A673 (cell line): ENCODE measurements at places on chromosomes 13 and 19.
A peak's percentile ranks its signal among the peaks of the same experiment; 100 is the strongest.

DNA sequence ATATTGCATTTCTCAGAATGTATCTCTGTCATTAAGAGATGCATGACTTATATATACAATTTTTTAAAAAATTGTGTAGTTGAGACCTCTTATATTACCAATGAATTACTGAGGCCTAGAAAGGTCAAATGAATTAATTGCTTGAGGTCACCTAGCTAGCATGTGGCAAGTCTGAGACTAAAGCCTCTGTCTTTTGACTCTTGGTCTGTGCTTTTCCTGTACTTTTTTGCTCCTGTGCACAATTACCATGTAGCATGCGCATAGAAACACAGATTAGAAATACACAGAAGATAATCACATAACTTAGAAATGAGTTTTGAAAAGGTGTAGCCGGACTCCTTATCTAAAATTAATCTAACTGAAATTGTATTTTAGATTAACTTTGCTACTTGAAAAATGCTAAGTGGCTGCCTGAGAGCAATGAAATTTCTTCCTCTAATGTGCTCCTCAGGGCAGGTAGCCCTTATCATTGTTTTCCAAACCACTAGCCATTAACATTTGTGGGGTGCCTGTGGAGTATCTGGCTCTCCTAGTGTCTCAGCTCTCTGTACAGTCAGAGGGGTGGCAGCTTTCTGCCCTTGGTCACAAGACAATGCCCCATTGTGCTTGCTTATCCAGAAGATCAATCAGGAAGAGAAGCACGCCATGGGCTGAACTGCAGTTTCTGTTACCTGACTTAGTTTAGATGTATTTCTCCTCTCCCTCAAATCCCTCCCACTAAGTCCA, 119.6 kb downstream of the RFC3 start:
- H3K4me1 ChIP-seq, result no peaks in the 10 kb centered on the region
- H3K4me3 ChIP-seq, result no peak overlapping the region
- no peak for DNase-seq
- no peak overlapping the region for H3K27ac ChIP-seq
- no peaks in the 10 kb centered on the region for H3K36me3 ChIP-seq
- no peaks in the 10 kb centered on the region for H3K27me3 ChIP-seq

GRCh38 chr19:40908976-40909375, 26.9 kb upstream of the CYP2A7 start:
- no peaks in the 10 kb centered on the region for H3K36me3 ChIP-seq
- no peak overlapping the region for H3K4me3 ChIP-seq
- no peaks in the 10 kb centered on the region for H3K4me1 ChIP-seq
- peaks cover 36% of the 10 kb centered on the region for H3K27me3 ChIP-seq
- DNase-seq, result no peak

GRCh38 chr13:20405691-20406090, 120.0 kb downstream of the CRYL1 start:
- DNase-seq, result no peak
- no peaks in the 10 kb centered on the region for H3K27me3 ChIP-seq
- no peaks in the 10 kb centered on the region for H3K36me3 ChIP-seq
- H3K4me1 ChIP-seq, result no peaks in the 10 kb centered on the region

GRCh38 chr19:16258440-16258903, 60.8 kb downstream of the AP1M1 start:
- H3K27me3 ChIP-seq, result no peaks in the 10 kb centered on the region
- no peaks in the 10 kb centered on the region for H3K4me1 ChIP-seq
- H3K36me3 ChIP-seq, result no peaks in the 10 kb centered on the region
- DNase-seq, result no peak
- H3K27ac ChIP-seq, result no peak overlapping the region
- H3K4me3 ChIP-seq, result no peak overlapping the region

DNA sequence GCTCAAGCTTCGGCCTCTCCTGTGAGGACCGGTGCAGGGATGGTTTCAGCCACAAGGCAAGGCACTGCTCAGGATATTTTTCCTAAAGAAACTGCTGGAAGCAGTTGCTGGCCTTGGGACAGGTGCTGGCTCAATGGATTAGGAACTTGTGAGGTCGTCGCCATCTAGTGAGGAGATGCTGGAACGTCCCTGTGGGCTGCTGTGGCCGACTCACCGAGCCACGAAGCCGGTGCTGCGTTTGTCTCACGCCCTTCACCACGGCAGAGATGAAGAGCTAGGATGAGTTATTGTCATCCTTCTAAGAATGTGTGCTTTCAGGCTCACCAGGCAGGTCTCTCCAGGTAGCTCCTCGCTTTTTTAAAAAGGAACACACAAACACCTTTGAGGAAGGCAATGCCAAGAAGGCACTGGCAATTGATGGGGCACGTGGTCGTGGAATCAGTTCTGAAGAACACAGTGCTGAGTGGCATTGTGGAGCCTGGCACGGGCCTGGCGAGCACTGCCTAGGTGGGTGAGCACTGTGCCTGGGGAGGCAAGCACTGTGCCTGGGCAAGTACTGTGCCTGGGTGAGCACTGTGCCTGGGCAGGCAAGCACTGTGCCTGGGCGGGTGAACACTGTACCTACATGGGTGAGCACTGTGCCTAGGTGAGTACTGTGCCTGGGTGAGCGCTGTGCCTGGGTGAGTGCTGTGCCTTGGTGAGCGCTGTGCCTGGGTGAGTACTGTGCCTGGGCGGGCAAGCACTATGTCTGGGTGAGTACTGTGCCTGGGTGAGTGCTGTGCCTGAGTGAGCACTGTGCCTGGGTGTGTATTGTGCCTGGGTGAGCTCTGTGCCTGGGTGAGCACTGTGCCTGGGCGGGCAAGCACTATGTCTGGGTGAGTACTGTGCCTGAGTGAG, 140.4 kb downstream of the TEX29 start:
- H3K27me3 ChIP-seq, result peaks cover 91% of the 10 kb centered on the region
- H3K4me1 ChIP-seq, result no peaks in the 10 kb centered on the region
- peak; percentile 41 for DNase-seq

- no peak overlapping the region for H3K4me3 ChIP-seq
- H3K4me1 ChIP-seq, result peaks cover 67% of the 10 kb centered on the region
- H3K36me3 ChIP-seq, result no peaks in the 10 kb centered on the region
- no peak for DNase-seq
Observed at GRCh38 chr19:38664503-38665211, 17.2 kb downstream of the ACTN4 start.

DNA sequence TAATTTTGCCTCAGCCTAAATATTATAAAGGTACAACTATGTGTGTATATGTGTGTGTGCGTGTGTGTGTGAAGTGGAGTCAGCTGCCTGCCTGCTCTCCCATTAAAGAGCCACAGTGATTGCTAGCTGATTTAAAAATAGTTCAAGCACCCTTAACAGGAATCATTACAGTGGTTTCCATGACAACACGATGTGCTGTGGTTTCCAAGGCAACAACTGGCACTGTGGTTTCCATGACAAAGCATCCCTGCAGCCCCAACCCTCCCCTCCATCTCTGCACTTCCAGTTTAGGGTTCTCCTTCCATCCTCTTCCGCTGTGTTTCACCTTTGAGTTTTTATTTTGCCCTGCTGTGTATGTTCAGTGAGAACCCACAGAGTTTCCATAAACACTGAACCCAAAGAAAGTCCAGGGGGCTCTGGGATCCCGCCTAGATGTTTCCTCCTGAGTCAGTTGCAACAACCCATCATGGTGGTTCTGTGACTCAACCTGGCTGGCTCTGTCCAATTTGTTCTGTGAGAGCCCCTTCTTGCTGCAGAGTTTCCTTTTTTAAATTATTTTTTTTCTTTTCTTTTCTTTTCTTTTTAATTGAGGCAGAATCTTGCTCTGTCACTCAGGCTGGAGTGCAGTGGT, 7.1 kb upstream of the PNMA8A start:
- no peaks in the 10 kb centered on the region for H3K36me3 ChIP-seq
- H3K27me3 ChIP-seq, result no peaks in the 10 kb centered on the region
- peak; percentile 48 for DNase-seq
- no peak overlapping the region for H3K27ac ChIP-seq

DNA sequence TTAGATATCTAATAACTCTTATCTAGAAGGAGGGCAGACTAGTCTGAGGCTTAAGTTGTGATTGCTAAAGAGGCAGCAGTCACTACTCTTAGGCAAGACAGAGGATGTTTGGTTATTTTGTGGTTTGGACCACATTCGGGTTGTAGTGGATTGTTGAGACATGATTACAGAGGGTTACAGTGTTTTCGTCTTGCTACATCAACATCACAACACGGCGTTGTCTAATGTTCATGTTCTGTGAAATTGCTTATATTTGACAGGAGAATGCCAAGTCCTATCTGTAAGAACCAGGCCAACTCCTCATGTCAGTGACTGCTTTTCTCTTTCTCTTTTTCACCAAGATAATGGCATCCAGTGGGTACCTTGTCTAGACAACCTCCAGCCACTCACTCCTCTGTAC, 16.8 kb upstream of the TM9SF2 start:
- H3K27ac ChIP-seq, result no peak overlapping the region
- H3K27me3 ChIP-seq, result no peaks in the 10 kb centered on the region
- H3K36me3 ChIP-seq, result no peaks in the 10 kb centered on the region
- H3K4me3 ChIP-seq, result no peak overlapping the region

DNA sequence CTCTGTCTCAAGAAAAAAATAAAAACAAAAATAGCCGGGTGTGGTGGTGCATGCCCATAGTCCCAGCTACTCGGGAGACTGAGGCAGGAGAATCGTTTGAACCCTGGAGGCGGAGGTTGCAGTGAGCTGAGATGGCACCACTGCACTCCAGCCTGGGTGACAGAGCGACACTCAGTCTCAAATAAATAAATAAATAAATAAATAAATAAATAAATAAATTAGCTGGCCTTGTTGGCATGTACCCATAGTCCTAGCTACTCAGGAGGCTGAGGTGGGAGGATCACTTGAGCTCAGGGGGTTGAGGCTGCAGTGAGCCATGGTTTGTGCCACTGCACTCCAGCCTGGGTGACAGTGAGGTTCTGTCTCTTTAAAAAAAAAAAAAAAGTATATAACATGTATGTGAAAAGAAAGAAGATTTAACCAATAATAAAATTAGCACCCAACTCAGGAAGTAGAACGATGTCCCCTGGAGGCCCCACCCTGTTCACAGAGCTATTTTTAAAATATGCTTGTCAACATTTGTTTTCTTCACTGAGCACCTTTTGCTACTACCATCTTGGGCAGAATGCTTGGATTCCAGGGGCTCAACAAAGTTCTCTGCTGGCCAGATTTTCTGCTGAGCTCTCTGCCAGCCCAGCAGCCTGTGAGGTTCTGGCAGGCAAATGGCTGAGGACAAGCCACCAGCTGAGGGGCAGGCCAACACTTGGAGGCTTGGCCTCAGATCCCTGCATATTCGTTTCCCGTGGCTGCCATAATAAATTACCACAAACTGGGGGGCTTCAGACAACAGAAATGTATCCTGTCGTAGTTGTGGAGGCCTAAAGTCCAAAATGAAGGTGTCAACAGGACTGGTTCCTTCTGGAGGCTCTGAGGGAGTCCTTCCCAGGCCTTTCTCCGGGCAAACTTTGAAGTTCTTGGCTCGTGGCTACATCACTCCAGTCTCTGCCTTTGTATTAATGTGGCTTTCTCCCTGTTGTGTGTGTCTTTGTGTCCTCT, 5.2 kb downstream of the SLC25A42 start:
- no peak for DNase-seq
- no peak overlapping the region for H3K4me3 ChIP-seq
- peak overlapping the region; percentile 8 for H3K27ac ChIP-seq
- H3K36me3 ChIP-seq, result no peaks in the 10 kb centered on the region
- peaks cover 37% of the 10 kb centered on the region for H3K4me1 ChIP-seq

- no peaks in the 10 kb centered on the region for H3K27me3 ChIP-seq
- peaks cover 5% of the 10 kb centered on the region for H3K4me1 ChIP-seq
- no peak for DNase-seq
- H3K4me3 ChIP-seq, result peak overlapping the region; percentile 52
- H3K36me3 ChIP-seq, result no peaks in the 10 kb centered on the region
- H3K27ac ChIP-seq, result no peak overlapping the region
Observed at GRCh38 chr19:29873801-29874575, 62.2 kb downstream of the CCNE1 start.

DNA sequence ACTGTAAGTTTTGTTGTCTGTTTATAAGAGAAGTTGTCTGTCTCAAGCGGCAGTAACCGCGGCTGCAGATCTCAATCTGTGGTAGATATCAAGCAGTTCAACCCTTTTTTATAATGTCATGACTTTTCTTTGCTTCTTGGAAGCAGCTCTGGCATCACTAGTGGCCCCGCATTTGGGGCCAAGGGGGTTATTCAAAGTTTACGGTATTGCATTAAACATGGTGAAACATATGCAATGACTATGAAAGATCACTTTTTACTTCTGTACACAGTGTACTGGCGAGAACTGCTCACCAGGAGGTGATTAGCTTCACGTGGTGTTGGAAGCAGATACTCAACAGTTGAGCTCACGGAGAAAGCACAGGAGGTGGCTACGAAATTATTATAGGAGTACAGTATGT, 4.6 kb upstream of the FFAR3 start:
- H3K36me3 ChIP-seq, result no peaks in the 10 kb centered on the region
- no peak overlapping the region for H3K27ac ChIP-seq
- DNase-seq, result no peak
- peaks cover 27% of the 10 kb centered on the region for H3K4me1 ChIP-seq
- H3K4me3 ChIP-seq, result no peak overlapping the region
- H3K27me3 ChIP-seq, result no peaks in the 10 kb centered on the region

DNA sequence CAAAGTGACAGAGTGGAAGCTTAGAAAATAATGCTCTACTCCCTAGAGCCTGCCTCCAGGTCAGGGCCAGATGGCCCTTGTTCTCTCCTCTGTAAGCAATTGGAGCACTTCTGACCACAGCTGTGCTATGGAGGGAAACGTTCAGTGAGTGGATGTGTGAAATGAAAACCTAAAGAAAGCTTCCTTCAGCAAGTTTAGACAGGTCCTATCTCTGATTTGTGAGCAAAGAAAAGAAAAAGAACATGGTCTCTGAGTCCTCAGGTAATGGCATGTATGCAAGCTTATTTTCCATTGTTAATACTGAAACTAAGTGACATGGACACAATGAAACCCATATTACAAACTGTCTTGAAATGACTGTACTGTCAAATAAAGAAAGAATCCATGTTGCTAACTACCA, 1486.8 kb downstream of the EFNB2 start:
- no peak overlapping the region for H3K4me3 ChIP-seq
- no peak for DNase-seq
- no peak overlapping the region for H3K27ac ChIP-seq
- H3K27me3 ChIP-seq, result no peaks in the 10 kb centered on the region
- no peaks in the 10 kb centered on the region for H3K36me3 ChIP-seq

- H3K4me3 ChIP-seq, result no peak overlapping the region
- no peak overlapping the region for H3K27ac ChIP-seq
- H3K4me1 ChIP-seq, result no peaks in the 10 kb centered on the region
- H3K36me3 ChIP-seq, result no peaks in the 10 kb centered on the region
Observed at GRCh38 chr19:42440357-42441048, 2.2 kb downstream of the CXCL17 start.

- H3K27ac ChIP-seq, result peak overlapping the region; percentile 37
- no peak overlapping the region for H3K4me3 ChIP-seq
- no peaks in the 10 kb centered on the region for H3K27me3 ChIP-seq
- H3K4me1 ChIP-seq, result peaks cover 17% of the 10 kb centered on the region
- H3K36me3 ChIP-seq, result peaks cover 37% of the 10 kb centered on the region
Observed at GRCh38 chr19:18307271-18307681, 15.6 kb downstream of the LSM4 start.
